ENCODE measurements at places on chromosomes 4 and X.

GRCh38 chrX:53321230-53321942 is 40.0 kb upstream of the IQSEC2 start:
- DNase-seq, result no peak

- DNase-seq, result no peak
Observed at GRCh38 chr4:98601708-98602107, 56.7 kb downstream of the TSPAN5 start.

- no peak for DNase-seq
Observed at GRCh38 chrX:78124307-78124706, 15.1 kb downstream of the TAF9B start.

GRCh38 chr4:121392426-121393086 is 11.7 kb upstream of the QRFPR start:
- DNase-seq, result no peak

- no peak for DNase-seq
Observed at GRCh38 chrX:132209527-132209926, 9.7 kb downstream of the RAP2C start.

DNA sequence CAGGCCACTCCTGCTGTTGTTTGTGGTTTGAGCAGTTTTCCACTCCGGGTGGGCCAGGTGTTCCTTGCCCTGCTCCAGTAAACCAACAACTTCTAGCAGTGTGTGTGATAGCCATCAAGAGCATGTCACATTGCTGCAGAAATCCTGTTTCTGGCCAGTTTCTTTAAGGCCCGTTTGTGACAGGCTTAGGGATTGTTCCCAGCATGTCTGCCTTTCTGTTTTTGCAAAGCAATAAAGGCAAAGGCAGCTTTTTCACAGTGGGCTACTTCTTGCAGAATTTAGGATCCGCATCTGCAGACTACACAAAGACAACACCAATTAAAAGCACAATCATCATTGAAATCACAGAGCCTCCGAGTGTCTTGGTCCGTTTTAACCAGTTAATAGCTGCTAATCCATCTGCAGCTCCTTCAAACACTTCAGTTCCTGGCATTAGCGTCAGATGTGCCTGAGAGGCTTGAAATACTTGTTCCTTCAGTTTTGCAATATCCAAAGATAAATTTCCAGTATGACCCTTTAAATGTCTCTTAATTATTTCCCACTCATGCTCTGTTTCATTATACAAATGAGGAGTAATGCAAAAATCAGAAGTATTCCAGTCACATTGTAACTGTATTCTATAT is 65.1 kb downstream of the ADAM29 start:
- DNase-seq, result no peak

GRCh38 chrX:13015536-13016236 is 28.7 kb downstream of the FAM9C start:
- no peak for DNase-seq

DNA sequence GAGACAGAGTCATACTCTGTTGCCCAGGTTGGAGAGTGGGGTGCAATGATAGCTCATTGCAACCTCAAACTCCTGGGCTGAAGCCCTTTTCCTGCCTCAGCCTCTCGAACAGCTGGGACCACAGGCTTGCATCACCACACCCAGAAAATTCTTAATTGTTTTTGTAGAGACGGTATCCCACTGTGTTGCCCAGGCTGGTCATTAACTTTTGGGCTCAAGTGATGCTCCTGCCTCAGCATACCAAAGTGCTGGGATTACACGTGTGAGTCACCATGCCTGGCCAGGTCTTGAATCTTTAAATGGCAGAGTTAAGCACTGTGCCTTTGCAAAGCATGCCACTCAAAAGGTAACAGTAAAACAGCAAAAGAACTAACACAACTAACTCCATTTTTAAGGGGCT is 28.6 kb upstream of the BBS12 start:
- no peak for DNase-seq

DNA sequence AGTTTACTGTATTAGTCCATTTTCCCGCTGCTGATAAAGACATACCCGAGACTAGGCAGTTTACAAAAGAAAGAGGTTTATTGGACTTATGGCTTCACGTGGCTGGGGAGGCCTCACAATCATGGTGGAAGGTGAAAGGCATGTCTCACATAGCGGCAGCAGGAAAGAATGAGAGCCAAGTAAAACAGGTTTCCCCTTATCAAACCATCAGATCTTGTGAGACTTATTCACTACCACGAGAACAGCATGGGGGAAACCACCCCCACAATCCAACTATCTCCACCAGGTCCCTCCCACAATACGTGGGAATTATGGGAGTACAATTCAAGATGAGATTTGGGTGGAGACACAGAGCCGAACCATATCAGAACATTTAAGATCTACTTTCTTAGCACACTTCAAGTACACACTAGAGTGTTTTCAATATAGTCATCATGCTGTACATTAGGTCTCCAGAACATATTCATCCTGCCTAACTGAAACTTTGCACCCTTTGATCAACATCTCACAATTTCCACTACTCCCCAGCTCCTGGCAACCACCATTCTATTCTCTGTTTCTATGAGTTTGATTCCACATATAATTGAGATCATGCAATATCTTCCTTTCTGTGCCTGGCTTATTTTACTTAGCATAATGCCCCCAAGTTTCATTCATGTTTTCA is 341.0 kb downstream of the ARHGAP24 start:
- no peak for DNase-seq

GRCh38 chrX:100911731-100912130 is 17.0 kb downstream of the XKRX start:
- DNase-seq, result no peak

- no peak for DNase-seq
Observed at GRCh38 chr4:76637712-76638361, 202.8 kb downstream of the SHROOM3 start.

DNA sequence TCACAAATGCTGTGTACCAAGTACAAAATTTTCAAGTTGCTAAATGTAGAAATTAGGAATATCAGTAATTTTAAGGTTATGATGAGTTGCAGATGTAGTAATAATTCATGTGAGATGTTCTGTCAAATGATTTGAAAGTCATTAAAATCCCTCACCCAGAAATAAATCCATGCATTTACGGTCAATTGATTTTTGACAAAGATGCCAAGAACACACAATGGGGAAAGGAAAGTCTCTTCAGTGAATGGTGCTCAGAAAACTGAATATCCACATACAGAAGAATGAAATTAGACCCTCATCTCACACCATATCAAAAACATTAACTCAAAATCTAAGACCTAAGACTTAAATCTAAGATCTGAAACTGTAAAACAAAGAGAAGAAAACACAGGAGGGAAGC is 12.9 kb upstream of the BMPR1B start:
- DNase-seq, result no peak

DNA sequence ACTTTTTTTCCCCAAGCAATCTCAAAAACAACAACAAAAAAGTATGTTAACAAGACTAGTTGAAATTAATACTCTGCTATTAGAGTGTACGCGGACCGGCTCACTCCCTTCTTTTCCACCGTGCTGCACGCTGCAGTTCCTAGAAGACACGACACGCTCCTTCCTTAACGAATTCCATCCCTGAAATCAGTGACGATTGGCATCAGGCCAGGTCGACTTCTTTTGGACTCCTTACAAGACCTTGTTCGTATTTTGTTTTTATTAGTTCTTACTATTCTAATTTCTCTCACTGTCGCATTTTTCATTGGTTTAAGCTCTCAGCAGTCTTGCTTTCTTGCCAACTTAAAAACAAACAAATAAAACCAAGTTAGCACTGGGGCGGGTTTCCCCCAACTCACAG is 175.8 kb upstream of the PITX2 start:
- DNase-seq, result no peak

- peak; percentile 4 for DNase-seq
Observed at GRCh38 chr4:73019462-73020047, 50.0 kb downstream of the COX18 start.

DNA sequence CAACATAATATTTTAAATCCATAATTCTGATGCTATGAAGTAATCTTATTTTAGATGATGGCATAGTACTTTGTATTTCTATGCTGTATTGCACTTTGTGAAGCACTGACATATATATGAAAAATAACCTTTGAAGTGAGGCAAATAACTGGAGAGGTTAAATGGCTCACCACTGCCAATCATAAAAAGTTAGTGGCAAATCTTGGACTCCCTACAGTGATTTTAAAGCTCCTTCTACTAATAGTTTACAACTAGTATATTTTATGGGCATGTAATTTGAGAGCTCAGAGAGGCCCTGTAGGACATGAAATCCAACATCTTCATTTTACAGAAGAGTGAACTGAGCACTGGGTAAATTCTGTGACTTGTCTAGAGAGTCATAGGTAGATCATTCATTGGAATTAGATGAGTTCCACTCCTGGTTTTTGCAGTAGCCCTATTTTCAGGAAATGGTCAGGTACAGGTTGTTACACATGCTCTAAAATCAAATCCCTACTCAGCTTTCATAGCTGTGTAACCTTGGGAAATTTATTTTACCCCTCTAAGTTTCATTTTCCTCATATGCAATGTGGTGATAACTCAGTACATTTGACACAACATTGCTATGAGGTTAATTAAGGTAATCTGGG is 804 bp upstream of the GC start:
- DNase-seq, result no peak

DNA sequence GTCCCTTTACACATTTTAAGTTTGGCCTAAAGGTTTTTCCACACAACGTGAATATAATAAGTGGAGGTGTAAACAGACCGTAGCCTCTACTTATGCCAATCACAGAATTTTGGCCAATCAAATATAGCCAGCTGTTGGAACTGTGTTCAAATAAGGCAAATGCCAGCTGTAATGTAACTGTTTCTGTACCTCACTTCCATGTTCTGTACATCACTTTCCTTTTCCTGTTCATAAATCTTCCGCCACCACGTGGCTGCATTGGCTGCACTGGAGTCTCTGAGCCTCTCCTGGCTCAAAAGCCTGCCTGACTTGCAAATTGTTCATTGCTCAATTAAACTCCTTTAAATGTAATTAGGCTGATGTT is 105.1 kb upstream of the SMIM31 start:
- no peak for DNase-seq

- DNase-seq, result no peak
Observed at GRCh38 chrX:101229170-101229569, 9.6 kb downstream of the DRP2 start.

DNA sequence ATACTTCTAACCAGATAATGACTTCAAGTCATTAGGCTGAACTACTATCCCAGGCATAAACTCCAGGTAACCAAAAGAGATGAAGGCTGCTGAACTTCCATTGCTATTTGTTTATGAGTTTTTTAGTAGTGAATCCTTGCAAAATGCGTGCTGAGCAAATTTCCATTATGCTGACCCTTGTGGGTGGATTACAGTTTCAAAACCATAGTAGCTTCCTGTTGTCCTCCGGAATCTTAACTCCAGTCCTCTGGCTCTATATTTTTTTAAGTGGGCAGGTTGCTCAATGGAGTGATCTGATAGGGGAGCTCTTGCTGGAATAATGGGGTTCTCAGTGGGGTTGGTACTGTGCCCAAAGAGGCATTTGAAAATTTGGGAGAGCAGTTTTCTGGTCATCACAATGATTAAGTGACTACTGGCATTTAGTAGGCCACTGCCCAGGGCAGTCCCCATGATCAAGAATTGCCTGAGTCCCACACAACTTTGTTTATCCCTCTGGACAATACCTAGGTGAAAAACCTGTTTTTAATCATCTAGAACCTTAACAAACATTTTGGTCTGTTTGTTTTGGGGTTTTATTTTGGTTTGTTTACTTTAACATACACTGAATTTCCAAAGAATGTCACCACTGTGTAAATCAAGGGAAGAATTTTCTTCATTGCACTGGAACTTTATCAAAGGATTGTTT is 302.3 kb upstream of the GATB start:
- DNase-seq, result no peak

DNA sequence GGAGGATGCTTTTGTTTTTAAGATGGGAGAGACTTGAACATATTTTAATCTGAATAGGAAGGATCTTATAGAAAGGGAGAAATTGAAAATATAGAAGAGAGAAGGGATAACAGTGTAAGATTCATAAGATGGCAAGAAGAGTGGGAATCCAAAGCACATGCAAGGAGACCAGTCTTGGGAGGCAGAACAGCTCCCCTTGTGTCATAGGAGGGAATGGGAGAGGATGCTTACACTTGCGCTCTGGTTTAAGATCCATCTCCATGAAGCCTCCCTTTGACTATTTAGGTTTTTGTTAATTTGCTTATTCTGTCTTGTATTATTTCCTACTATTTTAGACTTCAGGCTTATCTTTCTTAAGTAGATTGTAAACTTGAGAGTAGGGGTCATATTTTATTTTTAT is 42.7 kb downstream of the KIF4A start:
- DNase-seq, result no peak

DNA sequence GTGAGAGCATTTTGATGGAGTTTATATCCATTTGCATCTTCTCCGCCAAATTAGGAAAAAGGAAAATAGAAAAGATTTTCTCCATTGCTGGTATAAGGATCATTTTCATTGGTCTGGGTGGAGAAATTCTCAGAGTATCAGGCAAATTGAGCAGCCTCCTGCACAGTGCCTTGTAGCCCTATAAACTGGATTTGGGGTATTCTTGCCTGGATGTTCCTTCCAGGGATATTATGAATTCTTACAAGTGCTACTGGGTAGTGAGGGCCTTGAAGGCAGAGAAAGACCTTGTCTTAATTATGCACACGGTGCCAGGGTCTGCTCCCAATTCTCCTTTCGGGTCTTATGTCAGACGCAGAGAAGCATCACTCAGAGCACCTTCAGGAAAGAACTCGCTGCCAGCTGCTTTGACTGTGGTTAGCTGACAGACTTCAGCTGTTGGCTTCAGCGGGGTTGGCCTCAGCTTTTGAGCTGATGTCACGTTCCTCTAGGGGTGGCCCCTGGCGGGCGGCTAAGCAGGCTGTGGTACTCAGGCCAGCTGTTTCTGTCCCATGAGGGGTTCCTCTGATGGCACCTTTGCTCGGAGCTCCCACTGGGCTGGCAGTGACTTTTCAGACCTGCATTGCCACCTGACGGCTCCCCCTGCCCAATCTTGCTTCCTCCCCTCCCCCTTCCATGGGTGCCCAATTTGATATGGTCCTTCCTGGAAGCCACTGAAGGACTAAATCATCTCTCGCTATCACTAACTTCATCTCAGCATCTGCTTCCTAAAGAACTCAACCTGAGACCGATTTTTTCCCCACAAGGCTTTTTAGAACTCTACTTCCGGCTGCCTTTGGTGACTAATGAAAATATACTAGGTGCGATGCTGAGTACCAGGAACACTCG is 519.5 kb downstream of the BCOR start:
- DNase-seq, result no peak

DNA sequence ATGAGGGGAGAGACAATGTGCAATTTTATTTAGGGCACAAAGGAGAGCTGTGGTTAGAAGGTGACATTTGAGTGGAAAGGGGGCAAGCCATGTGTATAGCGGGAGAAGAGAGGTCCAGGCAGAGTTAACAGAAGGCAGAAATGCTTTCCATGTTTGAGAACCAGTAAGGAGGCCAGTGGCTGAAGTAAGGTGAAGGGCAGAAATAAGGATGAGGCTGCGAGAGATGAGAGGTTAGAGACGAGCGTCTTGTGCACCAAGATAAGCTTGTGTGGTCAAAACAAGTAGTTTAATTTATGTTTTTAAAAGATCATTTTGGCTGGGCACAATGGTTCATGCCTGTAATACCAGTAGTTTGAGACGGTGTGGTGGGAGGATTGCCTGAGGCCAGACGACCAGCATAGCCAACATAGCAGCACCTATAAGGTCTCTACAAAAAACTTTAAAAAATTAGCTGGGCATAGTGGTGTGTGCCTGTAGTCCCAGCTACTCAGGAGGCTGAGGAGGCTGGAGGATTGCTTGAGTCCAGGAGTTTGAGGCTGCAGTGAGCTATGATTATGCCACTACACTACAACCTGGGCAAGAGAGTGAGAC is 8.5 kb downstream of the HTT start:
- DNase-seq, result no peak

GRCh38 chr4:41098093-41099048 is 116.0 kb downstream of the APBB2 start:
- no peak for DNase-seq

Data from neural crest cell (in vitro differentiated cells).